ENCODE measurements at places on chromosomes 4 and X. TPM values are rescaled to one million over a fixed set of nuclear protein-coding genes. Genes with fewer than 3 reads are reported as not detected.

The SLC6A14 gene
- not detected for polyA plus RNA-seq

The RBM47 gene
- polyA plus RNA-seq, result 0.94 TPM

The PDE6B gene
- polyA plus RNA-seq, result not detected

The VCX3A gene
- polyA plus RNA-seq, result not detected

The JCHAIN gene
- 4.9 TPM for polyA plus RNA-seq

The RAB40AL gene
- 0.25 TPM for polyA plus RNA-seq

The RXFP1 gene
- polyA plus RNA-seq, result 1.2 TPM

The GALNTL6 gene
- not detected for polyA plus RNA-seq

The CPZ gene
- polyA plus RNA-seq, result 19.0 TPM

The PRKG2 gene
- 4.7 TPM for polyA plus RNA-seq

DNA sequence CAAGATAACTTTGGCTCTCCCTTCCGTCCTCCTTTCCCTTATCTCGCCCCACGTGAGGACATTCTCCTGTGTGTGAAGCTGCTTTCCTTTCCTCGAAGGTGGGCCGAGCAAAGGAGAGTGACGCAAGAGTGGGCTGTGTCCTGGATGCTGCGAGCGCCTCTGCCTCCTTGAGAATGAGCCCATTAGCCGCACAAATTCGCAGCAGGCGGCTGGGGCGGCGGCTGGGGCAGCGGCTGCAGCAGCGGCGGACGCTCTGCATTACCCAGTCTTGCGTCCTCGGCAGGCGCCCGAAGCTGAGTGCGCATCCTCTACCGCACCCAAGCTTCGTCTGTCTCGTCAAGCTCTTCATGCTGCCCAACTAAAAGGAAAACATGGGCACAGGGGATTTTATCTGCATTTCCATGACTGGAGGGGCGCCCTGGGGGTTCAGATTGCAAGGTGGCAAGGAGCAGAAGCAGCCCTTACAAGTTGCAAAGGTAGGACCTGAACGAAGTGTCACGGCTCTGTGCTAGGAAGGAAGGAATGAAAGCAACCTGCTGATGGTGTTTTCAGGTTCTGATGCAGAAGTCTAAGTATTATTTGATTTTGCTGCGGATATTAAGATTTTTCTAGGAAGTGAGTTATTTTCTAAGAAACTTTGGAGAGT, at the start of gene SYNPO2:
Gene SYNPO2, plus strand, starts transcription at position 189 of the 646 bp plus-strand sequence. Its CDS starts 183 bp downstream, at position 372.
- peak; percentile 95 for DNase-seq

- peak; percentile 3 for DNase-seq
These were observed 61.6 kb downstream of the SAT1 start for GRCh38 chrX:23844502-23845138.

GRCh38 chr4:123652476-123652875, 255.9 kb downstream of the SPRY1 start:
- no peak for DNase-seq

- peak; percentile 98 for DNase-seq
These were observed at the start of gene FRG1 for GRCh38 chr4:189940178-189941004. Gene FRG1, plus strand, starts transcription at chr4:189940872. Its CDS starts 138 bp downstream, at chr4:189941010.

DNA sequence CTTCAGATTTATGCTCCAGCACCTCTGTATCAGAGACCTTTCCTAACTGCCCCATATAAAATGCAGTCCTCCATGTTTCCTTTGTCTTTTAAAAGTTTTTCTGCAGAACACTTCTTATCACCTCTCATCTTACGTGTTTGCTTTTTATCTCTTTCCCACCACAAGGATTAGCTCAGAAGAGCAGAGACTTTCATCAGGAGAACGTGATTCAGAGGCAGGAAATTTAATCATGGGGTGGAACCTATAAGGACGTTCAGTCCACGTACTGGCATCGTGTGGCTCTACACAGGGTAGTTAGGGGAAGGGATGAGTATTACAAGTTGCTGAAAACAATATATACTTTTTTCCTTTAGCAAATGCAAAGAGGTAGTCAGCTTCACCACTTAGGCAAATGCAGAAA, 98.7 kb downstream of the SORBS2 start:
- DNase-seq, result no peak

DNA sequence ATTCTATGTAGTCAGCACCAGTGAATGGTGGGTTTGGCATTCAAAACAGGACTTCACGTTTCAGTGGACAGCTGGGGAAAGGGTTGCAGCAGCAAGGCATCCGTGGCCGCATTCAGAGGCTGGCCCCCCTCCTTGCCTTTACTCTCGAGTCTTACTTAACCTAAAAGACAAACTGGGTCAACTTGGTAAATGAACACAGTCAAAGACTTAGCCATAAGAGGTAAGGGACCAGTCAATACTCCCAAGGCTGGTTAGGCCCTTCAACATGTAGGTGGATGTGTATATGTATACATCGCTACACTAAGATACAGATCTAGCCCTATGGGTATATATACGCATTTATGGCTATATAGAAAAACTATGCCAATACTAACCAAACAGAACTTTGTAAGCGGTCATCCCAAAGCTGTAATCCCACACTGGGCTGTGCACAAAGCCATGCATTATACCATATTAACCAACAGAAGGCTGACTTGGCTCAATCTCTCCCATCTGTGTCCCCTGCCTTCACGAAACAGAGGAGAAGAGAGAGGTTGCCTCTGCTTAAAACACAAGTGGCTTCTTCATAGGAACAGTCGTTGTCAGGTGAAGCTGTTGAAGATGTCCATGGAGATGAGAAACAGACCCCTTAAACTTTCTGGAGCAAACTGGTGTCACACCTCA, 61.9 kb downstream of the TSC22D3 start:
- DNase-seq, result peak; percentile 35

GRCh38 chr4:20528508-20528907, 171.8 kb upstream of the PACRGL start:
- DNase-seq, result peak; percentile 75

GRCh38 chr4:75683482-75684155, 10.4 kb upstream of the G3BP2 start:
- DNase-seq, result no peak

GRCh38 chrX:3450881-3451570, 104.6 kb upstream of the MXRA5 start:
- peak; percentile 60 for DNase-seq

GRCh38 chr4:62804075-62804474, 1603.9 kb downstream of the ADGRL3 start:
- no peak for DNase-seq

GRCh38 chr4:99207911-99208718, 10.9 kb downstream of the ADH6 start:
- DNase-seq, result peak; percentile 8

- no peak for DNase-seq
These were observed 36.4 kb downstream of the PCDH19 start for GRCh38 chrX:100373673-100374072.

DNA sequence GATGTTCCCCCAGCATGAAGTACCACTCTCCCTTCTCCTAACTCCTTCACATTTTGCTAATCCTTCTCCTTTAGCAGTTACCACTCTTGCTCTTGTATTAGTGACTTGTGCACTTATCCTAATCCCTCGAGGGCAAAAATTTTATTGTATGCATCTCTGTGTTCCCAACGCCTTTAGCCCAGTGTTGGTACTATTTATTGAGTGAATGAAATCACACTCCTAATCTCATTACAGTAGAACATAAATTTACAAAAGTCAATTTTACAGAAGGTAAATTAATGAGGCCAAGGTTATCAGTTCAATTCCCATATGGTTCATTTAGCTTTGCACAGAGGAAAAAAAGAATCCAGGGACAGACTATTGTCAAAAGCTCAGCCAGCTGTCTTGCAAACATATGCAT, 178.4 kb downstream of the NR3C2 start:
- DNase-seq, result no peak

DNA sequence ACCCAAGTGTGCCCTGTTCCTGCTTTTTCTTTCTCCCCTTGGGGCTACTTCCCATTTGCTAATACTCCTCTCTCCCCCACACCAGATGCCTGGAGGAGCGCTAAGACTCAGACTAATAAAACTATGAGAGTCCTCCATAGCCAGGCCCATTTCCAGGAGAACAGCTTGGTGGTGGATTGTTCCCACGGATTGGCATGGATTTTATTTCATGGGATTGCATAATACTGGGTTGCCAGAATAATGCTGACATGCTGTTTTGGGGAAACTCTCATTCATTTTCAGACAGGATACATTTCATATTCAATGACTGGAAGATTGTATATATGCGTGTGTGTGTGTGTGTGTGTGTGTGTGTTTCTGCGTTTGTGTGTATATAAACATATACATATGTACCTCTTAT, 447.5 kb upstream of the PITX2 start:
- DNase-seq, result peak; percentile 53

GRCh38 chr4:84492737-84493091, 6.4 kb downstream of the NKX6-1 start:
- no peak for DNase-seq

- DNase-seq, result no peak
These were observed 983.2 kb upstream of the IGFBP7 start for GRCh38 chr4:58093352-58093751.

GRCh38 chr4:16817286-16817685, 81.2 kb downstream of the LDB2 start:
- DNase-seq, result no peak

DNA sequence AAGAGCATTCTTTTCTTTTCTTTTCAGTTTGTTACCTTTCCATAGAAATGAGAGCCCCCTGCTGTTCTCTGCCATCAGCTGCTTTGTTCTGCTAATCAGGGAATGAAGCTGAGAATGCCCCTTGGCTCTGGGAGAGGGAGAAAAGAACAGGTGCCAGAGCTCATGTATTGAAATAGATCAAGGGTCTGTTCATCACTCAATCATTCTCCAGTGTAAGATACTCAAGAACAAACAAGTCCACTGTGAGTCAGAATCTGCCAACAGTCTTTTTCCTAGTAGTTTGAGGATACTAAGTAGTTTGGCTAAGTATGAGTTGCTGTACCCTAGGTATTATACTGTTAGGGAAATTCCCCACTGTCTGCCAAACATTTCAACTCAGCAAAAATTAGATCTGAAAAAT, 144.3 kb downstream of the RTL3 start:
- DNase-seq, result no peak

DNA sequence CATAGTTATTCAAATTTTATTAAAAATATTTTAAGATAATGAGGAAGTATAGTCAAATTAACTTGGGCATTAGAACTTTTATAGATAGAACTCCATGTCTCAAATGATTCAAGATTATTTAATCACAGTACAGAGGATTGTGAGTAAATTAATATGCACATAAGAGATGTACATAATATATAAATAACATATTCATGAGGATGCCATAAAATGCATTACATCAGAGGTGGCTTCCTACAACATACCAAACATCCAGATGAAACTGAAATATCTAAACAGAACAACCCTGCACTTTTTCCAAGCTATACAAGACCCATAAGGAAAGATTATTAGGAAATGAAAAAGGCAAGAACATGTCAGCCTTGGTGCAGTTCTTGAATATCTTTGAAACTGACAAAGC, 91.3 kb upstream of the NAP1L5 start:
- DNase-seq, result no peak

Data from GM23248 (cell line).